ENCODE measurements at places on chromosomes 4 and X.

GRCh38 chrX:53438174-53438831 is 4.1 kb upstream of the HSD17B10 start:
- no peak for DNase-seq

GRCh38 chr4:156545003-156545785 is 426.4 kb downstream of the PDGFC start:
- DNase-seq: no peak

DNA sequence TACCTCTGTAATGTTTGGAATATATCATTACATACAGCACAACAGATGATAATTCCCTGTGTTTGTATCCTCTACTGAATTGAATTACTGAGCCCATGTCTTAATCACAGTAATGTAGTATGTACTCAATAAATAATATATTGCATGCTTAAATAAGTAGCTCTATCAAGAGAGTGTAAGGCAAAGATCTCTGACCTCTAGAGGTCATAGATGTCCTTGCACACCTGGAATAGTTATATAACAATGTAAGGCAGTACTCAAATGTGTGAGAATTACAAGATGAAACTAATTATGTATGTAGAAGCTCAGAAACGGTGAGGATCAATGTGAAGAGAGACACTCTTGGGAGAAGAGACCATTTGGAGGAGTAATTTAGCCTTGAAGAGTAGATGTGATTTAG is 14.3 kb upstream of the GCNA start:
- DNase-seq: no peak

DNA sequence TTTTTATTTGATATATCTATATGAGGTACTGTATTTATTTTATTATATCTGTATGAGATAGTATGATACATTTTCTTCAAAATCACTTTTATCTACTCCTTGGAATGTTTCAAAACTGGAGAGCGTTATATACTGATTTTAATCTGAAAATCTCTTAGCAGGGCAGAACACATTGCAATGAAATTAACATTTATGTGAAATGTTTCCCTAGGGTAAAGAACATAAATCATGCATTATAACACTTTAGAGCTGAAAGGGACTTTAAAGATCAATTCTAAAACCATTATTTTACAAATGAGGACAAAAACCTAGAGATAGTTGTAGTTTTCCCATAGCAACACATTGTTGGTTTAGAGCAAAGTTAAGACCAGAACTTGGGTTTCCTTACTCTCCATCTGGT is 153.7 kb downstream of the ATOH1 start:
- no peak for DNase-seq

GRCh38 chr4:60129740-60130139 is 1070.4 kb upstream of the ADGRL3 start:
- DNase-seq: no peak

GRCh38 chr4:8589336-8589735 is 3.2 kb upstream of the CPZ start:
- no peak for DNase-seq

DNA sequence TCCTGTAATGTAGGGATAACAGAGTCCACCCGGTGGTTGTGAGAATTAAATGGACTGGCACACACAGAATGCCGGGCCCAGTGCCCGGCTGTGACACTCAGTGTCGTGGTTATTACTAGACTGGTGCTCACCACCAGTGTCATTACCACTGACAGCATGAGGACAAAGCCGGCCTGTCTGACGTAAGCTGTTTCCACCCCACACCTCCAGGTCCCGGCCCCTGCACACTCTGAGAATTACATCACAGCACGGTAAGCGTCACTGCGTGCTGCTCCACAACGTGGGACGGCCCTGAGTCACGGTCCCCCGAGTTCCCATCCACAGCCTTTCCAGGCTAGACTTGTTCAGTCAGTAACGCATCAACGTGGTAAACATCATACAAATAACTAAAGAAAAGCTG is 22.9 kb downstream of the FAT1 start:
- DNase-seq: peak; percentile 76

DNA sequence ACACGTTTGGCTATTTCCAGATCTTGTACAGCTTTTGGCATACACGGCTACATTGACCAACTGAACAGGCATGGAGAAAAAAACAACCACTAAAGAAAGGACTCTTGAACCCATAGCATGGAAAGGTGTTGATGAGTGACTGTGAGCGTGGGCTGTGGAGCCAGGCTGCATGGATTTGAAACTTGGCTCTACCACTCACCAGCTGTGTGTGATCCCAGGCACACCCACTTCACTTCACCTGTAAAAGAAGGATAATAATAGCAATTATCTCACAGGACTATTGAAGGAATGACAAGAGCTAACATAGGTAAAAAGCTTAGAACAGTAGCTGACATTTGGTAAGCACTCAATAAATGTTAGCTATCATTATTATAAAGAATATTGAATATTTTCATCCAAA is 301.7 kb upstream of the CPEB2 start:
- no peak for DNase-seq

DNA sequence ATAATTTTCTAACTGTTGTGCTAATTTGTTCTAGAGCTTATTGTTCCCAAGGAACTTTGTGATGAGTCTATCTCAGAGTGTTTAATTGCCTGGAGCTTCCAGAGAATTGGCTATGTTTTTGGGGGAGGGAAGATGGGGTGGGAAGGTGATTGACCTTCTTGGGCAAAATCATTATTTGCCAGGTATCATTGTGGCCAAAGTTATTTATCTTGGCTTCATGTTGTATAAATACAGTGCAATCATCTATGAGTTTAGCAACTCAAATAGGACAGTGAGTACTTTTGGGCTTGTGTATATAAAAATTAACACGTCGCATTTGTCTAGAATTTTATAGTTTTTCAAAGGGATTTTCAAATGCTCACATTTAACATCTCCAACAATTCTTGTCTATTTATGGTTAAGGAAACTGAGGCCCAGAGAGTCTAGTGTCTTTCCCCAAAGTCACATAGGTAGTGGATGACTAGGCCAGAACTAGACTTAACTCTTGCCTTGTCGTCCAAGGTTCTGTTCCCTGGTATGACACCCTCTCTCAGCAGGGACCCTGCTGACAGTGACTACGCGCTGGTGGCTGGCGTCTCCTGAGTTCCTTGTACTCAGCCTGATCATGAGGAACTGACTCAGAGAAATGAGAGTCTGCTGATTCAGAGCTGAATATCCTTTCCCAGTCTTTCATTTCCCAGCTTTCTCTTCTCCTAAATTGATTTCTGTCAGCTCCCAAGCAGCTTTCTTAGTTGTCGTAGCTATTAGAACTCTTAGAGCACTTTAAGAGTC is 27.7 kb downstream of the FNIP2 start:
- DNase-seq: no peak

DNA sequence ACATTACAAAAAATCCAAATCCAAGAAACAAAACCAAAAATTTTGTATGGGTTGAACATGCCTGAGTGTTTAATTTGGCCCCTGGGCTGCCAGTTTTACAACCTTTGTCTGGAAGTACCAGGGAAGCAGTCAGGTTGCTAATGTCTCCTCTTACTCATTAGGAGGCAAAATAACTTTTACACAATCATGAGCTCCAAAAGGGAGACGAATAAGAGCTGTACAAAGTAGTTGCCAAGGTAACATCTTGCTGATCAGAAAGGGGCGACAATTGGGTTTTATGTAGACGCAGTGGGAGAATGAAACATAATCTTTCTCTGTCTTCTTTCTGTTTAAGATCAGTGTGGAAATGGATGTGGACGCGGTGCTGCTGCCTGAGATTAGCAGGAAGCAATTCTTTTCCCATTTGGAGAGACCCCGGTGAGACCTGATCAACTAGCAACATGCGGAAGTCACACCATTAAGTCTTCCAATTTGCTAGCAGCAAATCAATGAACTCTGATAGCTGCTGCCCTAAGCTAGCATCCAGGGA is 90.7 kb upstream of the IGFBP7 start:
- DNase-seq: no peak

GRCh38 chr4:11424856-11425255 is 3.8 kb downstream of the HS3ST1 start:
- DNase-seq: no peak

DNA sequence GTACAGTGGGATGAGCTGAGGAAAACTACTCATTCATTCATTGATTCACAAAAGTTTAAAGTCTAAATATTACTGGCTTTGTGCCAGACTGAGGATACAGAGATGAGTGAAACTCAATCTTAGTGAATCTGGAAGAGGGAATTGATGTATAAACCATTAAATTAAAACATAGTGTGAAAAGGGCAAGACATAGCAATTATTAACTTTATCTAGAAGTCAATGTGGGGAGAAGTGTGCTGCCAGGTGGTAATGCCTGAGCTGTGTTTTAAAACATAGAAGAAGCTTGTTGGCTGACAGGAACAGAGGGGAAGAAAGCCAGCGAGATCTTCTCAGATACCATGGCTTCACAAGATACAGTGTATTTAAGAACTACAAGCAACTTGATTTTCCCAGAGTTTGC is 153.4 kb downstream of the BMPR1B start:
- no peak for DNase-seq

- no peak for DNase-seq
These were observed 419.7 kb downstream of the FAT4 start for GRCh38 chr4:125734504-125734903.

GRCh38 chr4:47406408-47406807 is 57.1 kb downstream of the COMMD8 start:
- no peak for DNase-seq

- no peak for DNase-seq
These were observed 27.2 kb downstream of the TNIP2 start for GRCh38 chr4:2728806-2729532.

DNA sequence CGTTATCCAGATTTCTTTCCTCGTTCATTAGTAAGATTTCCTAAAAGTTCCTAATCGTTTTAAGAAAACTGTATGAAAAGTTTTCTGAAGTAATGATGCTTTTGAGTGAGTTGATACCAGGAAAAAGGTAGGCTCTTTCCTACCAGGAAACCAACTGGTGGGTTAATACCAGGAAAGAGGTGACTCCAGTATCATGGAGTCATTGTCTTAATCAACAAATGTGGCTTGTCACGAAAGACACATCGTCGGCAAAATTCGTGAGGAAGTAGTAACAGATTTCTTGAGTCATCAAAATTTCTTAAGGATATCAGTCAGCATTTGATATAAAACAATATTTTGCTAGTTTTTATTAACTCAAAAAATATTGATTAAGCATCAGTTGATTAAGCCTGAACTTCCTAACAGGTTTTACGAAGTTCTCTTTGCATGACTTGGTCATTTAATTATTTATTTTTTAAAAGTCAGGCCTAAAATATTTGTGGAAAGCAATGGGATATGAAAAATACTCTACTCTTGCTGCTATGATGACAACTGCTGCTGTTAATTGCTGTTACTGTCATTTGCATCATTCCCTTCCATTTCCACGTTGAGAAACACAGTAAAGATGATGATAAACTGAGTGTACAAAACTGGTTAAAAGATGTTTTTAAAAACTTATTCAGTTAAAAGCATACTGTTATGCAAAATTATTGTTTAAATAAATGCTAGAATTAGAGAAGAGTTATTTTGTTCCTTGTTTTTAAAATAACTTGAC is 3.2 kb upstream of the PPBP start:
- DNase-seq: no peak

DNA sequence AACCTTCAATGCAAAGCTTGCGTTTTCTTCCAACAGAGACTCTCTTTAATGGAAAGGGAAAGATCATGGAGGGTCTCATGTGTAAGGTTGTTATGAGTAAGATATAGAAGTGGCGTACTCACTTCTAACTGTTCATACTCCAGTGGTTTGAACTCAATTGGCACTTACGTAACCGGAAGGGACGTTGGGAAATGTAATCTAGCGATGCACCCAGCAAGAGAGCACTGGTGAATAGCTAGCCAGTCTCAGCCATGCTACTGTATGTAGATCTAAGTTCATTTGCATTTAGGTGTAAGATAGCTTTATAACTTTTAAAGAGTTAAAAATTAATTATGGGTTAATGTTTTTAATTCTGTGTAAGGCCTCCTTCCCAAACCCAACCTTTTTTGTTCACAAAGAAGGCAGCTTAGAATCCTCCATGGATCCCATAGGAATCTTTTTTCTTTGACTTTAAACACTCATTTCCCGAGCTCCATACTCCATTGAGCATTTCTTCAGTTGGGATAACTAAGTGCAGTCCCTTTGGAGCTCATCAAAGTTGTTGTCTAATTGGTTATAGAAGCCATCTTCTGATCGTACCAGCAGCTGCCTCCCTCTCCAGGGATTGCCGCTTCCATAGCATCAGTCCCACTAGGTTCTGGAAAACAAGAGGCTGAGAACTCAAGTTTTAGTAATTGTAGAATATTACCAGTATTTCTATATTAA is 191.1 kb downstream of the RAPGEF2 start:
- DNase-seq: no peak

DNA sequence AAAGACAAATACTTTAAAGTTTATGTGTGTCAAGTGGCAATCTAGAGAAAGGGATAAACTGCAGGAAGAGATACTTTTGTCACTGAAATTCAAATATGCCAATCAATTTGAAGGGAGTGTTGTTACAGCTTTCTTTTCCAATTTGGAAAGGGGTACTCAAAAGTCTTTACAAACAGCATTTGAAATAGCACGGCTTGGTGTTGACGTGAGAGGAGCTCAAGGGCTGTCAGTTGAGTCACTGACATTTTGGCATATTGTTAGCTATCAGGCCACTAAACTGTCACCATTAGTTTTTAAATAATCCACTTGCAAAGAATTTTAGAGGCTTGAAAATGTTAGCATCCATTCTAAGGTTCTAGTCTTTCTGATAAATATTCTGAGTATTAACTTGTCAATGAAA is 698.4 kb downstream of the IL1RAPL1 start:
- DNase-seq: no peak
